ENCODE measurements at places on chromosomes 7 and 10. TPM values are rescaled to one million over a fixed set of nuclear protein-coding genes. Genes with fewer than 3 reads are reported as not detected.

Gene CCL24
- total RNA-seq: not detected

Gene CDHR3
- total RNA-seq: 2.5 TPM

Gene SUV39H2
- total RNA-seq: 11.6 TPM

Gene STAG3
- 1.1 TPM for total RNA-seq

Gene PRLHR
- total RNA-seq: not detected

Gene C10orf71
- total RNA-seq: not detected

Gene TAS2R3
- total RNA-seq: 0.38 TPM

Gene GIMAP7
- 0.19 TPM for total RNA-seq
